Activated CD4-positive, alpha-beta T cell treated with anti-CD3 and anti-CD28 coated beads, Interleukin-10, Interleukin-2, amounts not matched to agents 100 ng/mL and 50 ng/mL, durations not matched to agents 16 hours and 8 hours (primary cell): ENCODE measurements at places on chromosomes 5 and 9.

DNA sequence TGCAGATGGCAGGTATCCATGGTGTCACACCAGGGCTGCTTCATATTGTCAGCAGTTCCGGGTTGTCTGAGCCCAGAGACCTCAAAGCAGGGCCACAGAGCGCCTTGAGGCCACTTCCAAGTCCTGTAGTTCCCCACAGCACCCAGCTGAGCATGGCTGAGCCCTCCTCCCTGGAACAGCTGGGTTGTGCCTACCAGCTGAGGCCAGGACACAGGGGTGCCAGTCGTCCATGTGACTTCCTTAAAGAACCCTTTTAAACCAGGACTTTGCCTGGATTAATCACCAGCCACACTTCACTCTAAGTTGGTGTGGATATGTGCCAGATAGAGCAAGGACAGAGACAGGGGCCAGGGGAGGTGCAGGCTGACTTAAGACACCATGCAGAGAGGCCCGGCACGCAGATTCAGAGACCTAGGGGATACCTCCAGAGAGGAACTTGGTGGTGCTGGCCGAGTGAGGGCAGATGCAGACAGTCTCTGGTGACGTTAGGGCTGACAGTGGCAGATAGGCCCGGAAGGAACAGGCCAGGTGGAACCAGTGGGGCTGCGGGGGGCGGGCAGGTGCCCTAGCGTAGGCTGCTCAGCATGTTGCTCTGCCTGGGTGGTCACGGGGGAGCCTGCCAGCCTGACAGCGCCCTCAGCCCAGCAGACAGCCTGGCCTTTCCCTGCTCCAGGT lies 142.7 kb downstream of the CACNA1B start:
- no peak for DNase-seq

DNA sequence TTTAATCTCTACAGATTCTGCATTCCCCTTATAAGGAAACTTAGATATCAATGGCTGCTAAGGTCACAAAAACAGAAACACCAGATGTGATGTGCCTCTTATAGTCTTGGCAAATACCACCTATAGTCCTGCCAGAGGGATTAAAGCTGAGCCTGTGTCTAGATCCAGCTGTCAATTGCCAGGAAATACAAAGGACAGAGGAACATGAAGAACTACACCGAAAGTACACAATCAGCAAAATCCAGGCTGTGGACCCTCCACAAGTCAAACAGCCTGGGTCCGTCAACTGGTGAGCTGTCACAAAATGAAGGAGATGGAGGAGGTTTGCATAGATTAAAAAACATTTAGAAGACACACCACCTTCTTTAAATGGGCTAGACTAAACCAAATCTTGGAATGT lies 85.4 kb downstream of the KLF4 start:
- no peak for DNase-seq

- DNase-seq = no peak
Measured at GRCh38 chr5:23217159-23217558, 290.2 kb upstream of the PRDM9 start.

- peak; percentile 83 for DNase-seq
Measured at GRCh38 chr9:95494416-95495371, 22.1 kb downstream of the PTCH1 start.

GRCh38 chr5:150503977-150504620 lies 3.8 kb upstream of the NDST1 start:
- DNase-seq = no peak

DNA sequence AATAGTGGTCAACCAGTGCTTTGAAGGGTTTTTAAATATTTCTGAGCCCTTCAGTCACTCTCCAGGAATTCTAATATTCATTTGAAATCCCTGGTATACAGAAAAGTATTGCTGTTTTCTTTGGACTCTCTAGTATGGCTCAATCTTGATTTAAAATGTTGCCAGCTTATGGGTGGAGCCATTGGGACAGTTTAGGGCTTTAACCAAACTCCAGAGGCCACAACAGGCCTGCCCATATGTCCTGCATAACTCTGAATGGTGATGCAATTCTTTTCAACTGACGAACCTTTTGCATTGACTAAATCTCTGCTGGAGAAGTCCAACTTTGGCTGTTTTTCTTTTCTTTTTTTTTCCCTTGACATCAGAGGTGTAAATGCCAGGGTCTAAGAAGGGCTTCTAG lies 10.3 kb upstream of the ANKHD1 start:
- no peak for DNase-seq

GRCh38 chr5:89816038-89816437 lies 593.5 kb downstream of the CETN3 start:
- peak; percentile 0 for DNase-seq

GRCh38 chr5:116577064-116577788 lies 2.6 kb upstream of the SEMA6A start:
- peak; percentile 43 for DNase-seq

DNA sequence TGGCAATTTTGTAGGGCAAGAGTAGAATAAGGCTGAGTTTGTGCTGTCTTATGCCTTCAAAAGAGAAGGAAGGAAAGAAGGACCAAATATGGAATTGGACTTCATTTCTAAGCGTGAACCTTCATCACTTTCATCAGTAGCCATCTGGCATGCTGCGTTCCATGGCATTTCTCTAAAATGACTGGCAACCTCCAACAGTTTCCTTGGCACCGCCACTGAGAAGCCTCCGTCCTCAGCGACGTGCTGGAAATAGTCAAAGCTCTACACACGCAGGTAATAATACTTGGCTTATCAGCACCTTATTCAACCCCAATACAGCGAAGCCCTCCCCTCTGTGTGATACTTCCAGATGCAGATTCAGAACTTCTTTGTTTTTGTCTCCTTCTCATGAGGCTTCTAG lies 169.7 kb upstream of the CD180 start:
- DNase-seq = no peak

- no peak for DNase-seq
Measured at GRCh38 chr9:137828527-137829259, 48.9 kb upstream of the CACNA1B start.

- DNase-seq = no peak
Measured at GRCh38 chr9:76086539-76086938, 196.1 kb downstream of the PCSK5 start.

DNA sequence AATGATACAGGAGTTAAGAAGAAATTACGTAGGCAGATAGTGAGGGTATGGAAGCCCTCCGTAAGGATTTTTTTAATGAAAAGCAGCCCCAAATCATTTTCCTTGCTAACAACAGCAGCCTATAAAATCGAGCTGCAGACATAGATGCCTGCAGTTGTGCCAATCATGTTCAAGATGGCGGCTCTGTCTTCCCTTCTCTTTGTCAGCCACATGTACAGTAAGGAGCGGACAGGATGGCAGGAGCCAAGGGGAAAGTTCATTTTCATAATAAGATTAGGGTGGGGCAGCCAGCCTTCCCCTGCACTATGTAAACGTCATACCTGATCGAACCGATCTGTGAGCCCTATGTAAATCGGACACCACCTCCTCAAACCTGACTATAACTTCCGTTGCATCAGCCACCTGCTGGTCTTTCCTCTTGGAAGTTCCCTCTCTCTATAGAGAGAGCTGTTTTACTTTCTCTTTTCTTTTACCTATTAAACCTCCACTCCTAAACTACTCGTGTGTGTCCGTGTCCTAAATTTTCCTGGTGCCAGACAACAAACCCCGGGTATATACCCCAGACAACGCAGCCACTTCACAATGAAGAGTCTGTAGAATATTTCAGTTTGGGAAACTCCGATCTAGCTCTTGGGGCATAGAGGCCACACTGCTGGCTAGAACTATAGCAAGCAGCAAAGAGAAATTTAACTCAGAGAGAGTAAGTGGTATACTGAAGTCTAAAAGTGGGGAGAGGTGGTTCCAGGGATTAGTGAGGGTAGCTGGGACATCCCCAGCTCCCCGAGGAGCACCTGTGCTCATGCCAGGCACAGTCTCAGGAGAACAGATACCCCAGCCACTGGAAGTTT lies 20.8 kb upstream of the SLC24A2 start:
- no peak for DNase-seq

- no peak for DNase-seq
Measured at GRCh38 chr9:132637801-132638200, 32.0 kb downstream of the DDX31 start.
